Mesenteric fat pad (tissue), 1 donor: ENCODE measurements at places on chromosomes 13 and 19. TPM values are rescaled to one million over a fixed set of nuclear protein-coding genes. Genes with fewer than 3 reads are reported as not detected.

The ETV2 gene
- total RNA-seq: 0.74 TPM

The ADGRE2 gene
- total RNA-seq: 10.9 TPM

The RAB3D gene
- total RNA-seq: 21.7 TPM

- DNase-seq: no peak
These were observed 13.2 kb downstream of the FREM2 start for GRCh38 chr13:38700051-38700450.
